Esophagus muscularis mucosa (tissue), 4 donors: ENCODE measurements at places on chromosomes 7 and 10. TPM values are rescaled to one million over a fixed set of nuclear protein-coding genes. Genes with fewer than 3 reads are reported as not detected.

The FAM241B gene
- 8.4 TPM for total RNA-seq

GRCh38 chr7:151790095-151790829 is 86.7 kb downstream of the PRKAG2 start:
- peaks cover 7% of the 10 kb centered on the region for H3K36me3 ChIP-seq
- no peaks in the 10 kb centered on the region for H3K27me3 ChIP-seq
- no peak overlapping the region for H3K4me3 ChIP-seq
- DNase-seq = no peak
- peaks cover 13% of the 10 kb centered on the region for H3K4me1 ChIP-seq

The AMPH gene
- 11.8 TPM for total RNA-seq

DNA sequence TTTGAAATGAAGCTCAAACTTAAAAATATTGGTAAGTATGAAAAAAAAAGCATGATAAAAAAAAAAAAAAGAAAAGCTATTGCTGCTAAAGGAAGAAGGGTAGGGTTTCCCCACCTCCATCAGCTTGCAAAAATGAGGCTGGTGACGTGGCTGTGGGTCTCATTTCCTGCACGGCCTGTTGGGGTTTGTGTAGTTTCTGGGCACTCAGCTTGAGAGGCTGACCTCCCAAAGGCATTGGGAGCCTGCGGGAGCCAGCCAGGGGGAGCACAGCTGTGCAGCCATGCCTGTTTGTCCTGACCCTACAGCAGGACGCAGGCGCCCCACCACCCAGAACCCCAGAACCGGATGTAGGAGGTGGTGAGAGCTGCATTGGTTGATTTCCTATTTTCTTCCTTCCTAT is 48.8 kb upstream of the CARD11 start:
- no peaks in the 10 kb centered on the region for H3K4me1 ChIP-seq
- no peaks in the 10 kb centered on the region for H3K36me3 ChIP-seq
- H3K4me3 ChIP-seq = no peak overlapping the region
- DNase-seq = no peak
